ENCODE measurements at places on chromosomes 16 and 17. TPM values are rescaled to one million over a fixed set of nuclear protein-coding genes. Genes with fewer than 3 reads are reported as not detected.

GRCh38 chr17:49987681-49988441, 7.2 kb downstream of the DLX3 start:
- no peak for DNase-seq

DNA sequence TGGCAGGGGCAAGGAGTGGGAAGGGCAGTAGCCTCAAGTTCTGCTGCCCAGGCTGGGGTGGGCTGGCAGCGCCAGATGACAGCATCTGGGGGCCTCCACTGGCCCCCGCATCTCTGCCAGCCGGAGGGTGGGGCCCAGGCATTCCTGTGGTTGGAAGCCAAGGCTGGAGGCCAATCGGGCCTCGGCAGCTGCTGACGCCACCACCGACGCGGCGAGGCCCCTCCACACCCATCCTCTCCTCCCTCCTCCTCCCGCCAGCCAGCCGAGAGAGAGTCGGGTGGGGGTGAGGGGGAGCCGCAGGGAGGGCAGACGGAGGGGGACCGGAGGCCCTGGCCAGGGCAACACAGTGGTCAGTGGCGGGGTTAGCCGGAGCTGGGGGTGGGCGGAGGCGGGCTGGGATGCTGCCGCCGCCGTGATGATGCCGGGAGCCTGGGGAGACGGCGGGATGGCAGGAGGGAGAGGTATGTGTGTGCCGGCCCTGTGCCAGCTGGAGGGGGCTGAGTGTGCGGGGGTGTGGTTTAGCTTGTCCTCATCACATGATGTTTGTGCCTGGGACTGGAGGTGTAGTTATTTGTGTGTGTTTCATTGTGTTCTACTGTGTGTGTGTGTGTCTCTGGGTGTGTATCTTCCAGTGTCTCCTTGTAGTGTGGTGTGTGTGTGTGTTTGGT, 36.6 kb downstream of the ARHGAP23 start:
- DNase-seq, result peak; percentile 85

- DNase-seq, result no peak
These were observed 48.2 kb downstream of the IGF2BP1 start for GRCh38 chr17:49045376-49045775.

DNA sequence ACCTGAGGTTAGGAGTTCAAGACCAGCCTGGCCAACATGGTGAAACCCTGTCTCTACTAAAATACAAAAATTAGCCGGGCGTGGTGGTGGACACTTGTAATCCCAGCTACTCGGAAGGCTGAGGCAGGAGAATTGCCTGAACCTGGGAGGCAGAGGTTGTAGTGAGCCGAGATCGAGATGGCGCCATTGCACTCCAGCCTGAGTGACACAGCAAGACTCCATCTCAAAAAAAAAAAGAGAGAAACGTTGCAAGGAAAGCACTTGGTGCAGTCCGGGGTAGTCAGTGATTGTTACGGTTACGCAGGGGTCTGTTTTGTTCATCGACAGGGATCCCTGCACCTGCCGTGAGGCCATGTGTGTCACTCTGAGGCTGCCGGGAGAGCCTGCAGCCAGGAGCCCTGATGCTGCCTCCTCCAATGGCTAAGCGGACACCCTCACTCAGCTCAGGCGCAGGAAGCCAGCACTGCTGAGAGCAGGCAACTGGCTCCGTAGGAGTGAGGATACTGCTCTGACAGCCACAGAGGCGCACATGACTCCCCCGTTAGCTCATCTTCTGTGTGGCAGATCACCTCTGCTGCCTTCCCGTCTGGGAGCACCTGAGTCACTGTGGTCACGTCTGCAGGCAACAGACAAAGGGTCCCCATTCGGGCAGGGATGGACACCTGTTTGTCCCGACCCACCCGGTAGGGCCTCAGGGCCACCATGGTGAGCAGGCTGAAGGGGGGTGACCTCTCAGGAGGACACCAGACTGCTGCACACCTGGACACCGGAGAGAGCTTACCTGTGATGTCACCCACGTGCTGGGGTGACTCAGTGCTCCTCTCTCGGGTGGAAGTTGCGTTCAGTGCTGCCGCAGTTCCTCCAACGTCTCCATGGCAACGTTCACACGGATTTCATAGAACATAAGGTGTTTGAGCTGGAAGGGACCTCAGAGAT, 5.2 kb upstream of the RAB26 start:
- DNase-seq, result no peak

DNA sequence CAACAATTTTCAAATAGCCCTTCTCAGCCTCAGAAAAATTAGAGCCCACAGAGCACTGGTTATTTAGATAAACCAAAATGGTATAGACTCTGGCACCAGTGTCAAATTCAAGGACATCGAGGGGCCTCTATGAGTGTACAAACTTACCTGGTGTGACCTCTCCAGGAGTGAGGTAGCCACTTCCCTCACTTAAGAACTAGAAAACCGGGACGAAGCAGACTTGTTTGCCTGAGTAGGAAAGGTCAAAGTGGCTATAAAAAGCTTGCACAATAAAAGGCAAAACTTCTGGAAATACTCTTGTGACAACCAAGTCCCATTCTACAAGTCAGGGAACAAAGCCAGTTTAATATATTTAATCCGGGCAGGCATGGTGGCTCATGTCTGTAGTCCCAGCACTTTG, 39.2 kb upstream of the PRSS54 start:
- peak; percentile 6 for DNase-seq

DNA sequence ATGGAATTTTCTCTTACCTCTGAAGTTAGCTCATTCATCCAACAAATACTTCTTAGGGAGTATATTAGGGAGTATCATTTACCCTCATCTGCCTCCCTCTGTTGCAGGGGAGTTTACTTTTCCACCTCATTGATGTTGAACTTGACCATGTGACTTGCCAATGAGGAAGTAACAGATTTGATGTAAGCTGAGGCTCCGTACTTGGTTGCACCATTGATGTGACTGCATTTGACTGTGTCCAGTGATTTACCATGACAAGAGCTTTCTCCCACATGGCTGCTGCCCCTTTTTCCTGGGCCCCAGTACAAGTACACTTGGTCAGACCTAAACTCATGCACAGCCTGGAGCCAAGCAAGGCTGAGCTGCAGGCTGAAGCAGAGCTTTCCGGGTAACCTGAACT, 81.6 kb upstream of the HS3ST2 start:
- DNase-seq, result no peak

DNA sequence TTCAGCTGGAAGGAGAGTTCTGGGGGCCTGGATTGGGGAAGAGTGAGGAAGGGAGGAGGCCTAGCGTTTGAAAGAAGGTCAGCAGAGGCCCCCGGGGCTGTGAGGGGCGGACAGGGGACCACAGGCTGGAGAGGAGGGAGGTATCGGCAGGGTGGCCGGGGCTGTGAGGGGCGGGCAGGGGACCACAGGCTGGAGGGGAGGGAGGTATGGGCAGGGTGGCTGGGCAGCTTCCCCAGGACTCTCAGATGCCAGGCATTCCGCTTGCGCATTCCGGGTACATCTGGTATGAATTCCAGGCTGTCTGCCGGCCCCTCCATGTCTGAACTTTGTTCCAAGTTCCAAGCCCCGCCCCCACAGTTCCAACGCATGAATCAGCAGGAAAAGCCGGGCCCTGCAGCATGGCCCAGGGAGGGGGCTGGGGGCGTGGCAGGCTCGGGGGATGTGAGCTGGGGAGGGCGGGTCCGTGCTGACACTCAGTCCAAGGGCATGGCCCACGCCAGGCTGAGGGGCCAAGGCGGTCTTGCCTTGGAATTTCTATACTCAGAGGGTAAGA, 4.3 kb upstream of the TLCD2 start:
- peak; percentile 91 for DNase-seq

- no peak for DNase-seq
These were observed 1.1 kb downstream of the KRTAP9-9 start for GRCh38 chr17:41256291-41256685.

DNA sequence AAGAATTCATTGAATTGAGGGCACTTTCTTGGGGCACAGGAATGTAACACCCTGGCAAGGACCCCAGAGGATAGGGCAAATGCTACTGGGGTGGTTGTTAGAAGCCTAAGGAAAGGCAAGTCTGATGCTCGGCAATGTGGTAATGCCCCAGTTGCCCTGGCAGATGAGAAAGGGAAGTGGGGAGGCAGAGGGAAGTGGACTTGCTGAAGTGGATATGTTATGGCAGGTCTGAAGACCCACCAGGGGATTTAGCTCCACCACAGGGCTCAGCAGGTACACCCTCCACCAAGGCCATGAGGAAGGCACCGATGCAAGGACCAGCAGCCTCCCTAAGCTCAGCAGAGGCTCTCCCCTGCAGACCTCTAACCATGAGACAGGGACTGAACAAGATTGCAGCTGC, 184.8 kb downstream of the IRX5 start:
- no peak for DNase-seq

DNA sequence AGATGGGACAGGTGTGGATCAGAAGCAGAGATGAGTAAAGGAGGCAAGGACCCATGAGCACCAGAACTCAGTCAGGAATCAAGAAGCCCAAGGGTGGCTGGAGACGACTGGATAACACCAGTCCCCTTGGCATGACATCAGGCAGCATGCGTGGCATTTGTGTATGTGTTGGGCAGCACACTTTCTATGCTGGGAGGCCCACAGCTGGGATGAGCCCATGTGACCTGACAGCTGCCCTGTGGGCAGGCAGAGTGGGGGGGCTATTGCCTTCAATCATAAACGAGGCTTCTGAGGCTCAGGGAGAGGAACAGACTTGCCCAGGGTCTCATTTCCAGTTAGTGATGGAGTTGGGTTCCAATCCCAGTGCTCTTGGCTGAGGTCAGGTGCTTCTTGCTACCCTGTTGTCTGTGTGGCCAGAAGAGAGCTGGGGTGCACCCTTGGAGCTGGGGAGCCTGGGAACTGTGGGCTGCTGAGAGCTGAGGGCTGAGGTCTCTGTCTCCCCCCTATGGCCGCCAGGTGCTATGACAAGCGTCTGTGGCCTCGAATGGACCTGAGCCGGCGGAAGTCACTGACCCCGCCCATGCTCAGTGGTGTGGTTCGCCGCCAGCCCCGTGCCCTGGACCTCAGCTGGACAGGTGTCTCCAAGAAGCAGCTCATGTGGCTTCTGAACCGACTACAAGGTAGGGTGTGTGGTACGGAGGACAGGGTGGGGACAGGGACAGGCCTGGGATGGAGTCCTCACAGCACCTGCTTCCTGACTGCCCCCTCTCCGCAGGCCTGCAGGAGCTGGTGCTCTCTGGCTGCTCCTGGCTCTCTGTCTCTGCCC, 7.1 kb upstream of the ORAI3 start:
- DNase-seq, result no peak

DNA sequence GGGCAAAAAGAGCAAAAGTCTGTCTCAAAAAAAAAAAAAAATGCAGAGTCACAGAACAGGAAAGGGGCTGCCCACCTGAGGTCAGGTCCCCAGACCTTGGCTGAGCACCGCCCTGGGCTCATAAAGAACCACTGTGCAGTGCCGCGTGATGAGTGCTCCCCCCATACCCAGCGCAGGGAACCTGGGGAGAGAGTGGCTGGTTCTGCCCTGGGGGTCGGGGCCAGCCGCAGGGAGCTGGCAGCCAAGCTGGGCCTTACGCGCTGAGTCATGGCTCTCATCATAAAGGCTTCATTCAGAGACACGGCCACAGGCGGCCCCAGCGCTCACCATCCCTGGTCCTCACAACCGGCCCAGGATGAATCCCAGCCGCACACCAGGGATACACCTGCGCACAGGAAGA, 80.7 kb downstream of the RAB11FIP4 start:
- DNase-seq, result no peak

- no peak for DNase-seq
These were observed 40.9 kb downstream of the ENGASE start for GRCh38 chr17:79115487-79115886.

- no peak for DNase-seq
These were observed 6.2 kb downstream of the FSCN2 start for GRCh38 chr17:81534157-81535006.

GRCh38 chr16:15642557-15643047, 352 bp downstream of the MARF1 start:
- peak; percentile 51 for DNase-seq

The ST6GALNAC2 gene
- 4.0 TPM for polyA plus RNA-seq

The TBC1D28 gene
- not detected for polyA plus RNA-seq

The KIF2B gene
- not detected for polyA plus RNA-seq

The CD300E gene
- 0.37 TPM for polyA plus RNA-seq

The DNAAF8 gene
- 4.8 TPM for polyA plus RNA-seq

The YBX2 gene
- 1.4 TPM for polyA plus RNA-seq

The MYO18A gene
- 44.0 TPM for polyA plus RNA-seq

The C16orf74 gene
- polyA plus RNA-seq, result 12.9 TPM

The FOXO3B gene
- 4.5 TPM for polyA plus RNA-seq

The PPY gene
- polyA plus RNA-seq, result 1.6 TPM

The CDH8 gene
- polyA plus RNA-seq, result 1.5 TPM

Measured in right lung (tissue), 10 donors.